ENCODE measurements at places on chromosomes 7 and 10.

DNA sequence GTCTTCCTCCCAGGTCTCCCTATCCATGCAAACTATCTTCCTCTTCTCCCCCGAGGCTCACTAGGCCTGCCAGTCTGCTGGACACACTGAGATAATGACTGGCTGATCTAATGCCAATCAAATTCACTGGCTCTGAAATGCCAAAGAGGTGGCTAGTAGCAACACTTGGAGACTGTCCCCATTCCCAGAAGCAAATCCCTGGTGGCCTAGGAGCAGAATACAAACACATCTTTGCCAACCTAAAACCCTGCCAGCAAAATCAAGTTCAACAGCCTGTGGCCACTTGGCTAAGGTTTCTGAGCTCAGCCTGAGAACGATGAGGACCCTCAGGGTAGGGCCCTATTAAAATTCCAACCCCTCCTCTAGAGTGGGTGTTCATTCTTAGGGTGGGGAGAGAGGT lies 46.6 kb downstream of the SH3PXD2A start:
- no peak for DNase-seq

DNA sequence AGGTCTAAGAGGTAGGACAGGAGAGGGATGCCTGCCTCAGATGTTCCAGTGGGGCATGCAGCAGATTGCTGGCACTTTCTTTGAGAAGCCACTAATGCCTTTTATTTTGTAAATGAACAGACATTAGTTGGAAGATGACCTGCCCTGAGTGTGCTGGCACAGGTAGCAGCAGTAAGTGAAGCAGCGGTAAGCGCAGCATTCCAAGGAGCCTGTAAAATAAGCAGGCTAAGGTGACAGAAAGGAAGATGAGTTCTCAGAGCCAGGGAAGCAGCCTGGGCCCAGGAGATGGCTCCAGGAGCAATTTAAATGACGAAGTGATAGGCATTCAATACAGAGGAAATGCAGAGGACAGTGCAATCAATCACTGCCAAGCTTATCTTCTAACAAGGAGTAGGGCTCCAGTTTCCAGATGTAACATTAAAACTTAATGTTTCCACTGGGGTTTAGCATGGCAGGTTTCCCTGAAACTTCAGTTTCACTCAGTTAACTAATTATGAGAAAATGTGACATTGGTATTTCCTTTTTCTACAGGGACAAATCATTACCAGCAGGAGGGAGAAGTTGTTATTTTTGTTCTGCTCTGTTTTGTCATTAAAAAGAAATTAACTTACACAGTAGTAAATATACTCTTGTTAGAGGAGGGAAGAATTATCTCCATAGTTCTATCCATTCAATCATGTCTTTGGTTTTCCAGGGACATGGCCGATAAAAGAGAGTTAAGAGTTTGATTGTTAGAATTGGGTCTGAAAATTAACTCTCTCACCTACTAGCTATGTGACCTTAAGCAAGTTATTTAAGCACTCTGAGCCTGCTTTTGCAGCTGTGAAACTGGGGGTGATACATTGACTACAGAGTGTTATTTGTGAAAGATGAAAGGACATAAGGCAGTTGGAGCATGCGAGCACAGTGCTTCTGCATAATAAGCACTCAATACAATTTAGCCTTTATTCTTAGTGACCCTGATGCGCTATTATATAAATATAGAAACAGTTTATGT lies 96.6 kb upstream of the PTN start:
- no peak for DNase-seq

GRCh38 chr7:35874886-35875285 lies 74.0 kb downstream of the SEPTIN7 start:
- no peak for DNase-seq

- DNase-seq = no peak
Measured at GRCh38 chr7:103119791-103120291, 29.1 kb downstream of the NAPEPLD start.

GRCh38 chr7:122298618-122299017 lies 5.9 kb downstream of the FEZF1 start:
- DNase-seq = no peak

- DNase-seq = no peak
Measured at GRCh38 chr7:36598054-36598674, 126.1 kb downstream of the AOAH start.

DNA sequence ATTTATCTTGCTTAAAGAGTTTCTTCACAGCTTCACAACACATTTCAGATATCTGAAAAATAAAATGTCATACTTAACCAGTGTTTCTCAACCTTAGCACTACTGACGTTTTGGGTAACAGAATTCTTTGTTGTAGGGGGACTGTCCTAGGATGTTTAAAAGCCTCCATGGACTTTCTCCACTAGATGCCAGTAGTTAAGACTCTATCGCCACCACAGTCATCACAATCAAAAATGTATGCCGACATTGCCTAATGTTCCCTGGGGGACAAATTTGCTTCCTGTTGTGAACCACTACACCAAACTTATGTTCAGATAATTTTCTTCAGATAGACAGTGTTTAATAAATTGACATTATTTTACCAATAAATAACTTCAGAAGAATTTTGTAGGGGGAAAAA lies 13.4 kb downstream of the NOC3L start:
- DNase-seq = no peak

- DNase-seq = no peak
Measured at GRCh38 chr10:28266449-28267224, 36.2 kb downstream of the MPP7 start.

DNA sequence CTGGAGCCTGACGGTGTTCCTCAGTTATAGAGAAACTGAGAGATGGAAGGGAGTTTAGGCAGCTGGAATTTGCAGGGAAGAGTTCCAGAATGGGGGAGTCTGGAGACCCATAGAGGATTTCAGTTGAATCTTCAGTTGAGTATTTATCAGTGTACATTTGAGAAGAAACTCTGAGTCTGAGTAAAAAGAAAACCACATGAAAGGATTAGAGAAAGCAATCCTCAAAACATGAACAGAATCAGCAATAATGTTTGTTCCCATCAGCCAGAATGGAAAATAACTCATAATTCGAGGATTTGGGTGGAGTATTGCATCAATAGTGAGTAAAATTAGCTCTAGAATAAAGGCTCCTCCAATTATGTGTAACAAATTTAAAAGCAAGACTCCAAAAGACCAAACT lies 130.0 kb upstream of the AHR start:
- no peak for DNase-seq

- DNase-seq = no peak
Measured at GRCh38 chr10:35924759-35925158, 282.7 kb upstream of the FZD8 start.

DNA sequence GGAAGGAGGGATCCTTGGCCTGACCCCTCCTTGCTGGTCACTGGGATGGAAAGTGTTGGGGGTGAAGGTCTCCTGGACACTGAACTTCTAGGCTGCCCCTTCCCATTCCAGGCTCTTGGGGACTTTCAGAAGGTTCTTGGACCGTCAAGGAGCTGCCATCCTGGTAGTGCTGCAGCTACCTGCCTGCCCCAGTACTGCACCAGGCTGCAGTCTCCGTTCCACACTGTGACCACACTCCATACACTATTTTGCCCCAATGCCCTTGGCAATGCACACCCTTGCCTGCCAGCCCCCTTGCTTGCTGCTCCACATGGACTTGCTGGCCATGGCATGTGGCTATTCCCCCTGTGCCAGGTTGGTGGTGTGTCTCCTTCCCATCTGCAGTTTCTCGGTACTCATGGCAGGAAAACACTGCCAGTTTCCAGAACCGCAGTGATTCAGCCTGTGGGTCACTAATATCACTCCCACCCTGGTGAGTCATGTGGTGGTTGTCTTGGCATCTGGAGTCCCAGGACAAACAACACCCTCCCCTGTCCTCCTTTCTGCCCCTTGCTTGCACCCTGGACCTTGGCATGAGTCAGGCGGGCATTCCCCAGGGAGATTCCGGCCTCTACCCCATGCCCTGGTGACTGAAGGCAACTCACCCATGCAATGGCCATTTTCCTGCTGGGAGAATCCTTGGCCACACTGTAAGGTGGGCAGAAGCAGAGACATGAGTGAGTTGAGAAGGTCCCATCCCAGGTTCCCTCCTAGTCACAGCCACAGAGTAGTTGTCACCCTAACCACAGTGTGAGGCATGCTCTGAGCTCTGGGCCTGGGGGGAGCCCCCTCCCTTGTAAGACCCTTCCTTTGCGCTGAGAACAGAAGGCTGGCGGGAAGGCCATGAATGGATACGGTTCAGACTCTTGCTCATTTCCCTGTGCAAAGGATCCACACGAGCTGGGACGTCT lies 32.8 kb downstream of the GOLGA7B start:
- peak; percentile 94 for DNase-seq

DNA sequence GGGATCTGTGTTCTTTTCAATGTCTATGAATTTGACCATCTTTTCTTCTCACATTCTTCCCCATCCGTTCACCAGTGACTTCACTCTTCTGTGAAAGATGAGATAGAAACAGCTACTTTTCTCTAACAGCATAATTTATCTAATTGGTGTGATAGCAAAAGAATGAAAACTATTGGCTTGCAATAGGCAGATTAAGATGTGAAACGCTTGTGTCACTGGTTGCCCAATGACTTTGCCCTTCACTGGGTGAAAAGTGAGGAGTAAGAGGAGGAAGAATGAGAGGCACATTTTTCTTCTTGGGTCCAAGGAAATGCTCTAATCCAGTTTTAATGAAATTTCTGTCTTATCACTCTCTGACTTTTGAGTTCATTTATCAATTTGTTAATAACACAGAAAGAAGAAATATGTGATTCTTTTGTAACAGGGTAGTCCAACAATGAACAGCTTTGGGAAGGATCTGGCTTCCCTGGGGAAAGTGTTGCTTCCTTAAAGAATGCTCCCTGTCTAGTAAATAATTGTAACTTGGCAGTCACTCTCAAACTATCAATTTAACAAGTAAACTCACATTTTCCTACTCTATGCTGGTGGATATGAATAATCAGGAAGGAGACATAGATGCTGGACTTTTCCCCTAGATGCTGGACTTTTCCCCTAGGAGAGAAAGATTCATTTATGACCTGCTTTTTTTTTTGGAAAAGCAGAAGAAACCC lies 35.1 kb downstream of the BET1 start:
- no peak for DNase-seq

DNA sequence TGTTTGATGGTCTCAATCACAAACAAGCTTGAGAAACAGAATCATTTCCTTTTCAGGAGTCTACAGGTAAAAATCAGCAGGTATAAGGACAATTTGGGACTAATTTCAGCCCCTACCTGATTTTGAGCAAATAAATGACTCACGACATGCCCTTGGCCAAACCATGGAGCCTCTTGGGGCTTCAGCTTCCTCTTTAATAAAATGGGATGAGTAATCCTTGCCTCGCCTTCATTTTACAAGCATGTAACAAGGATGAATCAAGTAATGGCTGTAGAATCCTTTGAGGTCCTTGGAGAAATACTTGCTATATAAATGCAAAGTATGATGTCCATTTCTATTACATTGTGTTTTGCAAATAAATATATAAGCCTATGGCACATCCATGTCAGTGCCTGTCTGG lies 212.8 kb upstream of the PODXL start:
- DNase-seq = no peak

- no peak for DNase-seq
Measured at GRCh38 chr7:147412109-147412508, 1178.5 kb upstream of the C7orf33 start.

GRCh38 chr10:130422366-130423324 lies 286.5 kb downstream of the GLRX3 start:
- peak; percentile 52 for DNase-seq

GRCh38 chr10:29326886-29327745 lies 38.2 kb downstream of the LYZL1 start:
- DNase-seq = no peak

- DNase-seq = no peak
Measured at GRCh38 chr10:88129013-88129412, 265.6 kb downstream of the PTEN start.

DNA sequence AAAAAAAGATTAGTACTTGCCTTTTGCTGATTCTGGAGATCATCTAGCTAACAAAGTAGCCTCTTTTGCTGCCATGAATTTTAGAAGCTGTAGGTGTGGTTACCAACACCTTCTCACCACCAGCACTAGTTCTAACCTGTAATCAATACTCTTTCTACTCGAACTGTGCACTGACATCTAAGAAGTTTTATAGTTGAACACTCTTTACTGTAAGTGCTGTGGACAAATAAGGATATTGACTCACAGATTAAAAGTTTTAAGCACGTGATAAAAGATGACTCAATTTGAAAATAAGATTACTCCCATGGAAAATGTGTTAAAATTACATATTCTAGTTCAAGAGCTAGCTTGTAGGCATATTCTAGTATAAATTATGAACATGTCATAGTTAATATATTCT lies 89.9 kb downstream of the REEP3 start:
- DNase-seq = no peak

GRCh38 chr7:14751461-14751860 lies 151.1 kb downstream of the DGKB start:
- DNase-seq = no peak

DNA sequence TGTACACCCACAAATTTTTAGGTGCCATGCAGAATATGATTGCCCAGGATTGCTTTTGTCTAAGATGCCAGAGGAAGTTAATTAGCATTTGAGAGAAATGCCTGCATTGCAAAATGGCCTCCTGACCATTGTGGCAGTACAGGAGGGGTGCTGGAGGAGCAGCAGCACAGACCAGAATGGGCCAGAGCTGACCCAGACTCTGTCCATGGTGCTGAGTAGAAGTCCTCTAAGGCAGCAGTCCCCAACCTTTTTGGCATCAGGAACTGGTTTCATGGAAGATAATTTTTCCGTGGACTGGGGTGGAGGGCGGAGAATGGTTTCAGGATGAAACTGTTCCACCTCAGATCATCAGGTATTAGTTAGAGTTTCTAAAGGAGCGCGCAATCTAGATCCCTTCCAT lies 217.8 kb upstream of the AGK start:
- DNase-seq = no peak

- no peak for DNase-seq
Measured at GRCh38 chr7:91169830-91170191, 94.4 kb upstream of the FZD1 start.

GRCh38 chr7:32164341-32164996 lies 94.3 kb upstream of the PDE1C start:
- DNase-seq = no peak
